ENCODE measurements at places on chromosomes 13 and 19.
A peak's percentile ranks its signal among the peaks of the same experiment; 100 is the strongest.

GRCh38 chr13:59545007-59545406 lies 618.7 kb downstream of the DIAPH3 start:
- DNase-seq = no peak

GRCh38 chr13:21676611-21677021 lies 5.7 kb downstream of the FGF9 start:
- peak; percentile 20 for DNase-seq

GRCh38 chr13:99220199-99220935 lies 19.7 kb downstream of the UBAC2 start:
- DNase-seq = no peak

DNA sequence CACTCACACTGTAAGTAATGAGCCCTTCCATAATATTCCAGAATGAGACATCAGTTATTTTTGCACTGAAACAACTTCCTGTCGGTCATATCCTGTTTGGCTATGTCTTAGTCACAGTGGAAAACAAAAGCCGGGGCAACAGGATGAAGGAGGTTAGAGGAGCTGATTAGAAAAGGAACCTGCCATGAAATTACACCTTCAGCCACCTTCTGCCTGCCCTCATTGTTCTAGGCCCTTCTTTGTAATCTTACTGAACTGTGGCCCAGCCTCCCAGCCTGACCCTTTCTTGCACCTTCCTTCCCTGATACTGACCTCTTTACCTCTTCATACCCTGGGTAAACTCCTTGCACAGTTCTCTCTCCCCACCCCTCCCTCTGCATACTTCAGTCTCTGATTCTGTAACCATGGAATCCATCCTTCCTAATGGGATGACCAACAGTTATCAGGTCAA lies 67.3 kb downstream of the DOCK9 start:
- no peak for DNase-seq

DNA sequence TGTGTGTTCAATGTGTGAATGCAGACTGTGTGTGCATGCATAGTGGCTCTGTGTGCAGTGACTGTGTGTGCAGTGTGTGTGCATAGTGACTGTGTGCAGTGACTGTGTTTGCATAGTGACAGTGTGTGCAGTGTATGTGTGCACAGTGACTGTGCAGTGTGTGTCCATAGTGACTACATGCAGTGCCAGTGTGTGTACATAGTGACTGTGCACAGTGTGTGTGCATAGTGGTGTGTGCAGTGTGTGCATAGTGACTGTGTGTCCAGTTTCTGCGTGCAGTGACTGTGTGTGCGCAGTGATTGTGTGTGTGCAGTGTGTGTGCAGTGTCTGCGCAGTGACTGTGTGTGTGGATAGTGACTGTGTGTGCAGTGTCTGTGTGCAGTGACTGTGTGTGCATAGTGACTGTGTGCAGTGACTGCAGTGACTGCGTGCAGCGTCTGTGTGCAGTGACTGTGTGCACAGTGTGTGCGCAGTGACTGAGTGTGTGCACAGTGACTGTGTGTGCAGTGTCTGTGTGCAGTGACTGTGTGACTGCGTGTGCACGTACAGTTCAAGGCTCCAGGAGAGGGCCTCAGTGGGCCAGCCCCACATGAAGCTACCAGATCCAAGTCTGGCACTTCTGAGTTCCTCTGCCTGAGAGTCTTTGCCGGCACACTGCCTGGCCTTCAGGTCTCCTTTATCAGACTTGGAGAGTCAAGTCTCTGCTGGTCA lies 90.3 kb downstream of the IER2 start:
- DNase-seq = no peak

DNA sequence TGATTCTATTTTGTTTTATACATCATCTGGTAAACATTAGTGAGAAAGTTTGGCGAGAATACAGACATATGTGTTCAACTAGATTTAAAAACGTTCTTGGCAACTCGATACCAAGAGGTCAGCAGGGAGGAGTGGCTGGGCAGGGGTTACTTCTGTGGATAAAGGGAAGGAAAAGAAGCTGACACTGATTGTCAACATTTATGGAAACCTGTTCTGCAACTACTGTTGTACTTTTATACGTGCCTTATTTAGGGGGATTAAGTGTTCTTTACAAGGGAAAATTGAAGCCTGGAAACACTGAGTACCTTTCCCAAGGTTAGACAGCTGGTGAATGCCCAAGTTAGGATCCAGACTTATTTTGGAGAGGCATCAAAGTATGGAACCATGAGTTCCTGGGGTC lies 65.0 kb downstream of the MTUS2 start:
- DNase-seq = no peak

DNA sequence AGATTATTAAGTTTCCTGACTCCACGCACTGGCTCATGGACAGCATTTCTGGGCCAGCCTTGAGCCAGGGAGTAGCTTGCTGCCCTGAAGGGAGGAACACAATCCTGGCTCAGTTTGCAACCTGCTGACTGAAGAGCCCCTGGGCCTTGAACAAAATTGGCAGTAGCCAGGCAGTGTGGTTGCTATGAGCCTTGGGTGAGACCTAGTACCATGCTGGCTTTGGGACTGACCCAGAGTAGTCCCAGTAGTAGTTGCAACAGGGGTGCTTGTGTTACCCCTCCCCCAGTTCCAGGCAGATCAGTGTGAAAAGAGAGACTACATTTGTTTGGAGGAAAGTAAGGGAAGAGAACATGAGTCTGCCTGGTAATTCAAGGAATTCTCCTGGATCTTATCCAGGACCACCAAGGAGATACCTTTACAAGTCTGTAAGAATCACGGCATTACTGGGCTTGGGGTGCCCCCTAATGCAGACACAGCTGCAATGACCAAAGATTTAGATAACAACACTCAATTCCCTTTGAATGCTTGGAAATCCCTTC lies 22.0 kb downstream of the ITGBL1 start:
- peak; percentile 14 for DNase-seq

GRCh38 chr13:76692346-76692745 lies 193.9 kb downstream of the KCTD12 start:
- DNase-seq = no peak

DNA sequence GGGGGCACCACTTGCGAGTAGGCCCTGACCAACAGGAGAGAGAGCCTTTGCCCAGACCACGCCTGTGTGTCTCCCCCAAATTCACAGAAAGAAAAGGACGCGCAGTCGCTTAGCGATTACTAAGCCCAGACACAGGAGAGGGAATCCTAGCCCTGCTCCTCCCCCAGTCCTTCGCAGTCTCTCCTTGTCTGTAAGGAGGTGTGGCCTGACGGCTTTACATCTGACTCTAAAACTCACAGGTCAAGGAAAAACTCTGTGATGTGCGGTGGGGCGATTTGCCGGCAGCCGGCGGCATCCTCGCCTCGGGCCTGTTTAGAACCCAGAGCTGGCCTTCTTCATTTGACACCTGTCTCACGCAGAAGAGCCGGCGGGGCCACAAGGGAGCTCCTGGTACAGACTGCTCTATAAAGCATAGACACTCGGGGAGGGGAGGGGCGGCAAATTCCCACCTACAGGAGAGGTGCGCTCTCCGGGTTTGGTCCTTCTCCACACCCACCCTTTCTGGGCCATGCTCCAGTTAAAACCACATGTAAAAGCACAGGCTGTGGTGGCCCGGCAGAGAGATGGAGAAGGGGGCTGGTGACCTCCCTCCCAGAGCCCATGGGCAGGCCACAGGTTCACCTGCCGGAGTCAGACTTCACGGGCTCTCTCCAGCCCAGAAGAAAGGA lies 17.8 kb downstream of the GPR12 start:
- DNase-seq = no peak

DNA sequence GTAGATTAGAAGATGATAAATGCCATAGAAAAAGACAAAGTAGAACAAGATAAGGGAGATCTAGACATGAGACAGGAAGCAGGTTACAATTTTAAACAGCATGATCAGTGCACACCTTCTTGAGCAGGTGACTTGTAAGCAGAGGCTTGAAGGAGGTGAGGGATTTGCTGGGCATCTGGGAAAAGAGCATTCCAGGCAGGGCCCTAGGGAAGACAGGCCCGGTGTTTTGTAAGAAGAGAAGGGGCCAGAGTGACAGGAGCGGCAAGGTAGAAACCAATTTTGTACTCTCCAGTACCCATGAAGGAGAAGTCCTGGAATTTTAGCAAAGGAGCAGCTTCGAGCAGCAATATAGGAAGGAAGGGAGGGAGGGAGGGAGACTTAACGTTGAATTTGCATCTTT lies 296.5 kb downstream of the MZT1 start:
- no peak for DNase-seq

DNA sequence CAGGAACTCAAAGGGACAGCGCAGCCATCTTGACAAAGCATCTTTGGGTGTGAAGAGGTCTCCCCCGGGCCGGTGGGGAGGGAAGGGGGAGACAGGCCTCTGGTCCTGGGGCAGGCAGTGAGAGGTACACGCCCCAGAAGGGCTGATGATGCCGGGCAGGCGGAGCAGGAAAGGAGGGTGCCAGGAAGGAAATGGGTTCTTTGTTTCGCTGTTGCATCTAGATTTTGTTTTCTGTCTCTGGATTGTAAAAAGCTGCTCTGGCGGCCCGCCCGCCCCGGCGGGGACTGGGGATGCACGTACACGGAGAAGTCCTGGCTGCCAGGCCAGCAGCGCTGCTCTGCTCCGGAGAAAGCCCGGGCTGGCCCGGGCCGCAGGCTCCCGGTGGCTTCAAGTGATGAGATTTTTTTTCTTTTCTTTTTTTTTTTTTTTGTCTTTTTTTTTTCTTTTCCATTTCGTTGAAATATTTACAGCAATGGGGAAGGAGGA lies 13.2 kb upstream of the ASF1B start:
- DNase-seq = no peak
